ENCODE measurements at places on chromosomes 12 and 14. TPM values are rescaled to one million over a fixed set of nuclear protein-coding genes. Genes with fewer than 3 reads are reported as not detected.

Gene BDKRB2
- 2.9 TPM for polyA plus RNA-seq

Gene TTC9
- polyA plus RNA-seq = 3.8 TPM

DNA sequence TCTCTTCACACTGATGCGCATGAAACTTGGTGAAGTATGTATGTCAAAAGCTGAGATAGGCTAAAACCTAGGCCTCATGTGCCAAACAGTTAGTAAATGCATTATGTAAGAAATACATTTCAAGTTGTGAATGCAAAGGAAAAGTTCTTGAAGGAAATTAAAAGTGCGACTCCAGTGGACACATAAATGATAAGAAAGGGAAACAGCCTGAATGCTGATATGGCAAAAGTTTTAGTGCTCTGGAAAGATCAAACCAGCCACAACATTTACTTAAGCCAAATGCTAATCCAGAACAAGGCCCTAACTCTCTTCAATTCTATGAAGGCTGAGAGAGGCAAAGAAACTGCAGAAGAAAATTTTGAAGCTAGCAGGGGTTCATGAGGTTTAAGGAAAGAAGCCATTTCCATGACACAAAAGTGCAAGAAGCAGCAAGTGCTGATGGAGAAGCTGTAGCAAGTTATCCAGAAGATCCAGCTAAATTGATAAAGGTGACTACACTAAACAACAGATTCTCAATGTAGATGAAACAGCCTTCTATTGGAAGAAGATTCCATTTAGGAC, 74.2 kb downstream of the GARIN6 start:
- no peak for DNase-seq

GRCh38 chr12:98403385-98403784, 112.0 kb upstream of the TMPO start:
- DNase-seq = no peak

GRCh38 chr14:36096090-36096489, 80.4 kb downstream of the PTCSC3 start:
- no peak for DNase-seq

Data from left renal cortex interstitium (tissue), 4 donors.